ENCODE measurements at places on chromosomes 6 and 20.

- no peak for DNase-seq
Observed at GRCh38 chr6:22716721-22717120, 147.4 kb downstream of the HDGFL1 start.

DNA sequence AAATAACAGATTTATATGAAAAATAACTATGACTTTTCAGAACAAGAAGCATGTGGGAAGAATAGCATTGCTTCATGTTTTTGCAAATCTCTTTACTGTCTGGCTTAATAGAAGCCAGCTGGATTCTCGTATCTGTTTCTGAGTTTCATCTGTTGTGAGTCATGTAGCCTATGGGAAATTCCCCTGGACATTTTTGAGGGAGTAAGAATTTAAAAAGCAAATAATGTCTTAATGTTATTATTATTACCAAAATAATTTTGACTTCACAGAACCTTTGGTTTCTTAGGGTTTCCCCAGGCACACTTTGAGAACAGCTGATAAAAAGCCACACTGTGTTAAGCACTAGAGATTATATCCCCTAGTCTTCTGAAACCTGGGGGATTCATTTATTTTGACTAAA lies 75.8 kb downstream of the SYCP2L start:
- no peak for DNase-seq

GRCh38 chr6:117381749-117382148 lies 44.0 kb downstream of the ROS1 start:
- DNase-seq = no peak

DNA sequence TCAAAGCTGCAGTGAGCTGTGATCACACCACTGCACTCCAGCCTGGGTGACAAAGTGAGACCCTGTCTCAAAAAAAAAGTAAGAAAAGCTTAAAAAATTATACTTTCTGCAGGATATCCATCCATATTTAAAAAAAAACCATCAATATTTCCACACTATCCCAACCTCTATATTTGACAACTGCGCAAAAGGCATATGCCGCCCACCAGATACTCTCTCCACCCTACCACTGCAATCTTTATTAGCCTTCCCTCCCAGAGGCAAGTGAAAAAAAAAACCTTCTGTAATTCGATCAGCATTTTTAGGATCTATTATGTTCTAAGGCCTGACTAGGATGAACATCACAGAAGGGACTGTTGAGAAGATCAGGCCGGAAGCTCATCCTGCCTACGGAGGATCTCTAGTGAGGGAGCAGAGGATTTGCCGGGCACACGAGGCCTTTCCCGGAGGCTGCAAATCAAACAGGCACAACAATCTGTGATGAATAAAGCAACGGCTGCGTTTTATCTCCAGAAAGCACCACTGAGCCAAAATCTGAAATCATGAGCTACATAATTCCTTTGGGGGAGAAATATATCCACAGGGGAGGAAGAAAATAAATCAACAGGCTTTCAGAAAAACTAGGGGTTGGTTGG lies 65.9 kb downstream of the GFOD1 start:
- DNase-seq = no peak

Measured in thoracic aorta (tissue), 2 donors.